Stimulated activated CD4-positive, alpha-beta T cell treated with anti-CD3 and anti-CD28 coated beads, TNF-alpha, amount 100 ng/mL, for 24 hours (primary cell): ENCODE measurements at places on chromosomes 1 and 21.

DNA sequence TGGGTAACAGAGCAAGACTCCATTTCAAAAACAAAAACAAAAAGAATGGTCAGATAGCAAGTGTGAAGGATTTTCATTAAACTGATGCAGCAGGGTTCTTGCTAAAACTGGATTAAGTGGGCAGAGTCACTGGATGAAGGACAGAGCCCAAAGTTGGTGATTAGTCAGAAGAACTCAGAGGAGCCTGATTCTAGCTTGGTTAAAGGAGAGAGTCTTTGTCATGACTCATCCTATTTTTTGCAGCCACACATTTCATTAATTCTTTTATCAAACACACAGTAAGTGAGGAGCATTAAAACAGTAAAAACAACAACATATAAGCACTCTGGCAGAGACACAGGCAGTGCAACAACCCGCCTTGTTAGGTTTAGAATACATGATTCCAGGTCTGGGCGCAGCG lies 56.0 kb upstream of the EDARADD start:
- no peak for DNase-seq

DNA sequence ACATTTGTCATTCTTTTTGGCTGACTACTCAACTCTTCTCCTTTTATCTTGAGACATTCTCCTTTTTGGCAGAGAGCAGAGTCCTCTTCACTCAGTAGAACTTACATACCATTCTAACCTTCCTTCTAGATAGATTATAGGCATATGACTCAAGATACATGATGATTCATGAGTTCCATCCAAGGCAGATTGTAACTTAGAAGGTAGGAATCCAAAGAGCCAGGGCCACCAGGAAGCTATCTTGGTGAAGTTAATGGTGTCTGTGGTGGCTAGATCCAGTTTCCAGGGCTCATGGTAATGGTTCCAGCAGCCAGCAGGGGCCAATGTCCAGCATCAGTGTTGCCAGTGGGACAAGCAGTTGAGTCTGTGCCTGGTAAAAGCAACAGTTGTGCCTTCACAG lies 76.1 kb upstream of the KIAA0040 start:
- DNase-seq = no peak

DNA sequence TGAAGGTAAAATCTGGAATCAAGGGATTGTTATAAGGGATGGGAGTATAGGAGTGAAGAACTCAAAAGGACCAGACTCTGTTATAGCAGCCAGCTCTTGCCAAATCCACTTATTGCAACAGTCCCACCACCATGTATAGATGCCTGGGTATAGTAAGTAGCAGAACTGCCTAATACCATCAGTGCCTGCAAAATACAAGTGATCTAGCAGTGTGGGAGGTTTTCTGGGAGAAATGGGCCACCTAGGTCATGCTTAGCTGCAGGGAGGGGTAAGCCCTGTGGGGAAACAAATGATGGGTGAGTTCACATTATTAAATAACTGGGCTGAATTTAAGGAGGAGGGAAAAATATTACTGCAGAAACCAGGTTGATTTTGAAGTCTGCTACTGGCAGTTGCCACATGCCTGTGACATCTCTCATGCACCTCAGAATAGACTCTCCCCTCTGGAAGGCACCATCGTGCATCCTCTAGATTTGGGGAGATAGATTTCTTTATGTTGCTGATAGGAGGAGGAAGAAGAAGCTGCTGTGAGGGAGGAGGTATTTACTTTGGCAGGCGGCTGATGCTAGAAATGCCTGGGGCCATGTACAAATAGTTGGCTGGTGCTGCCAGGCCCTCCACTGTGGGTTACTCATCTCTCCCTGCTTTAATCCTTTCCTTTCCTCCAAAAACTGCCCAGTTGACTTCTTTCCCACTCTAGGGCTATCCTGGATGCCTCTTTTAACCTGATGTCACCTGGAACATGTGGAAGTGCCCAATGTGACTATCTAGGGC lies 27.5 kb downstream of the HLX start:
- no peak for DNase-seq

DNA sequence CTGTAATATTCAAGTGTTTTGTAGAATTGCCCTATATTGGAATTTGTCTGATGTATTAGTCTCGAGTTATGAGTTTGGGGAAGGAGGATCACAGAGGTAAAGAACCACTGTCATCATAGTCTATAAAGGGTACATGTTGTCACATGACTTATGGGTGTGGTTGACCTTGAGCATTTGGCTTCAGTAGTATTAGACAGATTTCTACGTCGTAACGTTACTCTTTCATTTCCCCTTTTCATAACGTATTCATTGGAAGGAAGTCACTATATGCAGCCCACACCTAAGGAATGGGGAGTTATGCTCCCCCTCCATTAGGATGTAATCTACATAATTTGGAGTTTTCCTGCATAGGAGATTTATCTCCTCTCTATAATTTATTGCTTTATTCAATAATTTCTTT lies 110.1 kb upstream of the VAV3 start:
- no peak for DNase-seq

DNA sequence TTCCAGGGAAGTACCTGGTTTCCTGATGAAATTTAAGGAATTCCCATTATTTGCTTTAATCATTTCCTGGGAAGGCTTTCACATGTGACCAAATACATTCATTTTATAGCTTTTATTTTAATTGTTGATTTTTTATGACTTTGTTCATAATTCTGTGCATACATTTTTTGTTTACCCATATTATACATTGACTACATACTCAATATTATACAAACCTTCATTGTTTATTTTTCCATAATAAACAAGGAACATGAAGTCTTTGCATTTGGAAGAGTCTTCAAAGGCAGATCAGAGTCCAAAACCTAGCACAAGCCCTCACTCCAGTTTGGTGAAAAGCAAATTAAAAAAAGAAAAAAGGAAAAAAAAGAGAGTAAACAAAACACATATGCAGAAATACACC lies 218.3 kb upstream of the NRIP1 start:
- no peak for DNase-seq

GRCh38 chr1:198499588-198499987 lies 40.9 kb downstream of the ATP6V1G3 start:
- no peak for DNase-seq

GRCh38 chr1:243916160-243916559 lies 66.1 kb upstream of the AKT3 start:
- no peak for DNase-seq

DNA sequence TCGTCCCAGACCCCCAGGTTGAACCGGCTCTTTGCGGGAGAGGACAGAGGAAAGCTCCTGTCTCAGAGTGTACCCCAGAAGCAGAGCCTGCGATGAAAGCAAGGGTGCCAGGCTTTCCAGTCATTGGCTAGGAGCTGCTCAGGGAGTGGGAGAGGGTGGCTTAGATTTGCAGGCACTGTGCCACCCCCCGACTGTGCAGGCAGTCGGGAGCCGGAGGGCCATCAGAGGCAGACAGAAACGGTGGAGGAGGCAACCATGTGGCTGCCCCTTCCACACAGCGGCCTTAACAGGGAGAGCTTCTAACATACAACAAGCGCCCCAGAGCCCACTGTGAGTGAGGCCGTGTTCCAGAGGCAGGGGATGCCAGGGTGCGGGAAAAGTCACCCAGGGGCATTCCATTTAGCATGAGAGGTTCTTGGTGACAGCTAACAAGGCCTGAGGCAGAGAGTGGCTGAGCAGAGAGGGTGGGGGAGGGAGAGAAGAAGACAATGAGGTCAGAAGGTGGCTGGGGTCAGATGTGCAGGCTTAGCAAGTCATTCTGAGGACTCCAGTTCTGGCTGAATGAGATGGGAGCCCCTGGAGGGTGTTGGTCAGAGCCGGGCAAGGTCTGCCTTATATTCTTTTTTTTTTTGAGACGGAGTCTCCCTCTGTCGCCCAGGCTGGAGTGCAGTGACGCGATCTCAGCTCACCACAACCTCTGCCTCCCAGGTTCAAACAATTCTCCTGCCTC lies 9.5 kb upstream of the C1orf167 start:
- no peak for DNase-seq

DNA sequence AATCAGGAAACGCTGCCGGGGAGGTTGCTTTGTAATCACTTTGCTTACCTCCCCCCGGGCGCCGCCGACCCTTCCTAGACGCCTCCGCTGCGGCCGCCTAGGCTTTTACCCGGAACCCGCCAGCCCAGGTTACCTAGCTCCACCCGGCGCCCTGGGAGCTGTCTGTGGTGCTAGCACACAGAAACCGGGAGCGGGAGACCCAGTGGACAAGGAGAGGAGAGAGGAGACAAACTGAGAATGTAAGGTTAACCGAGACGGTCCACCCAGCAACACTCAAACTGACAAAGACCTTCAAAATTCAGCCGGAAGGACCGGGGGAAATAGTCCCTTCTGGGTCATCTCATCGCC lies 9.8 kb downstream of the BARHL2 start:
- no peak for DNase-seq

- DNase-seq = no peak
Measured at GRCh38 chr1:201192261-201192788, 1.7 kb downstream of the IGFN1 start.

DNA sequence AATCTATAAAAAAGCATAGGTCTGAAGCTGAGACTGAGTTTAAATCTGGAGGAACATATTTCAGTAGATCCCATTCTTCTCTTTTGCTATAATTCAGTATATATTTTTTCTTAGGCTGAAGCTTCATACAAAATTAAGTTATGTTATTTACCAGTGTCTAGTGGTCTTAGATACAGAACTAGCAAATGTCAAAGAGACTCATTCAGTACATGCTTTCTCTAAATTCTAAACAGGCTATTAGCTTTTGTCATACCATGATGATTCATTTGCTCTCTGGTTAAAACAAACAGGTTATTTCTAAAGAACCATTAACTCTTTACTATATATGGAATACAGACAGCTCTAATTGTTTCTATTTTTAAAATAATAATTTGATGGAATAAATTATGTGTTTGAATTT lies 1170.2 kb upstream of the PRMT6 start:
- DNase-seq = no peak

- no peak for DNase-seq
Measured at GRCh38 chr1:186882372-186883134, 53.8 kb downstream of the PLA2G4A start.

GRCh38 chr1:19662313-19662712 lies 2.4 kb upstream of the HTR6 start:
- no peak for DNase-seq

- no peak for DNase-seq
Measured at GRCh38 chr21:36511484-36512220, 31.7 kb upstream of the CLDN14 start.

DNA sequence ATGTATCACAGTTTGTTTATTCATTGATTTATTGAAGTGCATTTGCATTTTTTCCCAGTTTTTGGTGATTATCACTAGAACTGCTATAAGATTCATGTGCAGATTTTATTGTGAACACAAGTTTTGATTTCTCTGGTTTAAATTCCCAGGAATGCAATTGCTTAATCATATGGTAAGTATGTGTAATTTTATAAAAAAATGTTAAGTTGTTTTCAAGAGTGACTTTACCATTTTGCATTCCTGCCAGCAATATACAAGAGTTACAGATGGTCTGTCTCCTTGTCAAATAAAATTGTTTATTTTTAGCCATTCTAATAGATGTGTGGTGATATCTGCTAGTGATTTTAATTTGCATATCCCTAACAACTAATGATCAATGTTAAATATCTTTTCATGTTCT lies 127.3 kb upstream of the APP start:
- DNase-seq = no peak

GRCh38 chr1:222370081-222370912 lies 177.6 kb downstream of the HHIPL2 start:
- DNase-seq = no peak

DNA sequence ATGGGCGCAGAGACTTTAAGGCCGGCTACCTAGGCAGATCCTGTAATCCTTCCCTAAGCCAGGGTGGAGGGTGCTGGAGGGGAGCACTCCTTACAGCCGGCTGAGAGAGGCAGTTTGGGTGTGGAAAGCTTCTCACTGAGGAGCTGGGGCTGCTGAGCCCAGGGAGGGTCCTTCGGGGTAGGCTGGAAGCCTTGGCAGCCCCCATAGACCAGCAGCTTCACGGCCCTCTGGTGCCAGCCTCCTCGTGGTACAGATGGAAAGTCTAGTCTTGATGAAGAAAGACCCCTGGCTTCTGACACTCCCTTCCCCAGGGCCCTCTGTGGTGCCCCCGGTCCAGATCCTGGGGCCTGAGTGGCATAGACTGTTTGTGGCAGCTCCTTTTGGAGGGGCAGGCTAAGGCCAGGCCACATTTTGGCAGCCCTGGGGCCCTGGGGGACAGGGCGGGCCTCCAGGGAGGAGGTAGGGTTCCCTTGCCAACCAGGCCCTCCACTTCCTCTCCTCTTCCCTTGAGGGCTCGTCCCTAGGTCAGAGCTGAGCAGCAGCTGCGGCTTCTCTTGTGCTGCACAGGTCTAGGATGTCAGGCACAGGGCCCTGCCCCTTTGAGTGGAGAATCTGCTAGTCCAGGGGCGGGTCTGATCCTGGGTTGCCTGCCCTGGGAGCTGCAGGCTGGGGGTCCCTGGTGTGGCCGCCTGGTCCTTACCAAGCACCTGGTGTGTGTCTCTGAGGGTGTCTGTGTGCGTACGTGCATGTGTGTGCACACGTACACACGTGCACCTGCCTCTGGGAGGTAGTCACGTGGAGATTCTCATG lies 4.8 kb downstream of the AMPD2 start:
- no peak for DNase-seq

DNA sequence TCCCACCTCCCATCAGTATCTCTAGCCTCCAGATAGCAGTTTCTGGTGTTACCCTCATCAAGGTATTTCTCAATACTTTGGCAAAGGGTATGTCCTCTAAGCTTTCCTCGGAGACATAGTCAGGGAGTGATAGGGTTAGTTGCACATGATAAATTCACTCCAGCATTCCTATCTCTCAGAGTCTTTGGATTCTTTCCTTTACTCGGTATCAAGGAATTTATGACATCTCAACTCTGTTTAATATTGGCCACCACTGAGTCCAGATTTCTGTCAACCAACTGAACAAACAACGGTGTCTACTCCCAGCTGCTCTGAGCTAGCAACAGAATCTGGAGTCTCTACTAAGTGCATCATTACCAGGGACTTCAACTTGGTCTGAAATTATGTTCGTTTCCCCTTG lies 233.4 kb downstream of the TM2D1 start:
- no peak for DNase-seq

DNA sequence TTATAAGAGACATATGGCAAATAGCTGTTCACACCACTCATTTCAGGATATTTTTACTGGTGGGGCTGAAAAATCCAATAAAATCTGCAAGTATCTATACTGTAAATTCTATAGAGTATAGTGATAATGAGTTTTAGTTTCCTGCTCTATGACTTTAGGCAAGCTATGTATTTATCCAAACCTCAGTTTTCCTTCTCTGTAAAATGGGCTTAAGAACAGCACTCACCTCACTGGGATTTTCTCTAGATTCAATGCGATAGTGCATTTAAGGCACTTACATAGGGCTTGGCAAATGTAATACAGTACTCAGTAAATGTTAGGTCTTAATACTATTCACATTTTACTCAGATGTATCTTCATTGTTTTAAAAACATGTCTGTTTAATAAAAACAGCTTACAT lies 168.7 kb downstream of the ATG4C start:
- no peak for DNase-seq

DNA sequence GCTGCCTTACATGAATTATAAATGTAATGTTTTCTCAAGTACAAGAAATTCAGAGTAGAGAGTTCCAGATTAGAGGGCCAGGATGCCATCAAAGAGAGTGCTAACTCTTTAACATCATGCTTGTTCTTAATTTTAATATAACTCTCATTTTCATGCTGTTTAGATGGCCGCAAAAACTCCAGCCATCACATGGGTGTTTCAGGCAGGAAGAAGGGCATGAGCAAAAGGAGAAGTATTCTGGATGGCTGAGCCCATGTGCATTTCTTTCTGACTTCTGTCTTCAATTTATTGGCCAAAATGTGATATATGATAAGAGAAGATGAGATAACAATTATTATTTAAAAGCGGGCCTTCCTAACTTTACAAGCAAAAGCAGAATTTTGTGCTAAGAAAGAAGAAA lies 1328.6 kb downstream of the MRPL39 start:
- DNase-seq = no peak
